NCI-H2081 treated with DMSO at 0.1 percent for 48 hours (cell line): ENCODE measurements at places on chromosomes 11 and 22.

GRCh38 chr11:71454470-71455113 is 1.6 kb downstream of the NADSYN1 start:
- DNase-seq: no peak

DNA sequence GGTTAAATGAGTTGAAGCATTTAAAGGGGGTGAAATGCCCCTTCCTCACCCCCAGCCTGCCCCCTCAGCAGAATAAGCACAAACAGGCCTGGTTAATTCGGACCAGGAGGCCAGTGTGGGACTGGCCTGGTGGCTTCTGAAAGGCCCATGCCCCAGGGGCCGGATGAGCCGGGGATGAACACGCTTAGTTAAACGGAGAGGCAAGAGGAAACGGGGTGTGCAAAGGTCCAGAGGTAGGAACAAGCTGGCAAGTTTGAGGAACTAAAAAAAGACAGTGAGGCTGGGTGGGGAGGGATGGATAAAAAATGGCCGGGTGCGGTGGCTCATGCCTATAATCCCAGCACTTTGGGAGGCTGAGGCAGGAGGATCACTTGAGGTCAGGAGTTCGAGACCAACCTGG is 11.5 kb downstream of the SCUBE1 start:
- no peak for DNase-seq

DNA sequence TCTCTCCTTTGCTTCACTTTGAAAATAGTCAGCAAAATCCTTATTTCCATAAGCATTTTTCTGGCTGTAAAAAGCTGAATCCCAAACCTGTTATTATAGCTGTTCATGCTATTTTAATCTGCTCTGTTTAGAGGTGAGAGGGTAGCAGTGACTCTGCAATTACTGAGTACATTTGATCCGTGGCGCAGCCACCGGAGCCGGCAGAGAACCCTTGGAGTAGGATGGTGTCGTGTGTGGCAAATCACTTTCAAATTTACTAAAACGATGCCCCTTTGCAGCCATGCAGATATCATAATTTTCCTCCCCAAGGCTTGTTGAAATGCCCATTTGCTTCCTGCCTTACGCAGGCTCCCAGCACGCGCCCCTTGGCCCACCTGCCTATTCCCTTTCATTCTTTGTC is 69.6 kb downstream of the ZBTB16 start:
- no peak for DNase-seq

DNA sequence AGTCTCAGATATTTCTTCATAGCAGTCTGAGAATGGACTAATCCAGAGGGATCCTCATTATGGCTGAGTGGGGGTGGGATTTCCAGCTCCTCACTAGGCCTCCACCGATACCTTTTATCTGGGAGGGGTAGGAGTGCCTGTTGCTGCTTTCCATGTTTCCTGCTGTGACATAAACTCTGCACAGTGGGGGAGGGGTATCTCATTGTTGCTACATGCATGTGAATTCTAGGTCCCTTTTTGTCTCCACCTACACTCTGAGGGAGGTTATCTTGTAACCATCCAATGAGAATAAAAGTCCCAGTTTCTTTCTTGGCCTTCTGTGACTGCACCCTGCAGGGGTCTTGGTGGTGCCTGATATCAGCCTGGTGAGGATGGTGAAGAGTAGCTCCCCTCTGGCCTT is 60.5 kb downstream of the ADAMTS15 start:
- no peak for DNase-seq

GRCh38 chr11:7523416-7524210 is 9.8 kb downstream of the PPFIBP2 start:
- no peak for DNase-seq

DNA sequence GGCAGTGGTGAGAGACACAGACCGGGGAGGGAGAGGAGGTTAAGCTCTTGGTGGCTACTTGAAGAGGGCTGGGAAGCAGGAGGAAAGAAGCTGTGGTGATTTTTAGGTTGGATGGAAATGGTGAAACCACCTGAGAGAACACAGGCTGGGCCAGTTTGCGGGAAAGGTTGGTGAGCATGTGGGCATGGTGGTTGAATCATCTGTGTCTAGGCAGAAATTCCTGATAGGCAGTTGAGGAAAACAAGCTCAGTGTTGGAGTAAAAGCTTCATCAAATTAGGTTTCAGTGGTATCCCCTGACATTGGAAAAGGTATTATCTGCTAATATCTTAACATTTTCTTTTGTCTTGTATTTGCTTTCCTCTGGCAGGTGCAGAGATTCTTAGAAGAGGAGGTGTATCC is 4.3 kb upstream of the SGSM3 start:
- no peak for DNase-seq

GRCh38 chr22:44390613-44390970 is 77.8 kb upstream of the SHISAL1 start:
- DNase-seq: no peak

DNA sequence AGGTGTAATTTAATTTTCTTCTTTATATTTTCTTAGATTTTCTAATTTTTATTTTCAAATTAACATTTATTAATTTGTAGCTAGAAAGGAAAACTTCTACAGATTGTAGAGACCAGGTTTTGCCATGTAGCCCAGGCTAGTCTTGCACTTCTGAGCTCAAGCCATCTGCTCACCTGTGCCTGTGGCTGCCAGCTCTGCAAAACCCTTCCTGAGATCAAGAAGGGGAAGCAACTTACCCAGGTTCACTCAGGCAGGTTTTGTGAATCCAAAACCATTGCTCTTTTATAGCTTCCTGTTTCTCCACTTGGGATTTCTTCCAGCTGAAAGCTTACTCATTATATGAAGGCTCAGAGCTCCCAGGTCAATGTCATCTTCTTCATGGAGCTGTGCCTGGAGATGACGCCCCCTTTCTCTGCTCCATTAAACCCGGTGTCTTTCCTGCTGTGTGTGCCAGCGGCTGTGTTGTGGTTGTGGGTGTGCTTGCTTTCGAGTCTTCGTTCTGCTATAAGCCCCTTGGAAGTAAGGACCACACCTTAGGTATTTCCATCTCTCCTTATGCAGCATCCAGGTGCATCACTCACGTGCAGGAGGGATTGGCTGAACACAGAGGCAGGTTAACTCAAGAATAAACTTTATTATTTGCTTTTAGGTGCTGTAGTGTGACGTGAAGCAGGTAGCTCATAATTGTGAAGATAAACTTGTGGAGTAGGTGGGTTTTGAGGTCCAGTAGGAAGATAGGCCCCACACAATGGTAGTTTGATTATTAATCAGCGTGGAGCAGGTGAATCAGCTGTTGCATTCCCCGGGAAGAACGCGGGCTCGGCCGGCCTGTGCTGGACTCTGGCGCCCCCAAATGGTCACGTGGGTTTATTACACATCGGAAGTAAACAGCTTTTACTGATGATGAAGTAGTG is 42.2 kb upstream of the INCENP start:
- DNase-seq: peak; percentile 22

DNA sequence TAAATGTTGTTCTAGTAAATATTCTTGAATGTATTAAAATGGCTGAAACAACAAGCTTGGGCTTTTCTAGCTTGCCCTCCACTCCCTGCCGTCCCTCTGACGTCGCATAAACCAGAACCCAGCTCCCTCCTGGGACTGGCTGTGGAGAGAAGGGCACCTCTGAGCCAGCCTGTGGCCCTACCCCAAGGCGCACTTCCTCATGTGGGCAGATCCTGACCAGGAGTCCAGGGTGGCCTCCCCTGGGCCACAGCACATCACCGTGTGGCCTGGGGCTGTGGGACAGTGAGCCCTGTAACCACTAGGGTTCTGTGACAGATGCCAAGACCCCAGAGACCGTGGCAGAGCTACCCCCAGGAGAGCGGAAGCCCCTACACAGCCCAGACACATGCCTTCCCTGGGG is 10.2 kb upstream of the ADORA2A start:
- no peak for DNase-seq
